ENCODE measurements at places on chromosomes 11 and 22.

DNA sequence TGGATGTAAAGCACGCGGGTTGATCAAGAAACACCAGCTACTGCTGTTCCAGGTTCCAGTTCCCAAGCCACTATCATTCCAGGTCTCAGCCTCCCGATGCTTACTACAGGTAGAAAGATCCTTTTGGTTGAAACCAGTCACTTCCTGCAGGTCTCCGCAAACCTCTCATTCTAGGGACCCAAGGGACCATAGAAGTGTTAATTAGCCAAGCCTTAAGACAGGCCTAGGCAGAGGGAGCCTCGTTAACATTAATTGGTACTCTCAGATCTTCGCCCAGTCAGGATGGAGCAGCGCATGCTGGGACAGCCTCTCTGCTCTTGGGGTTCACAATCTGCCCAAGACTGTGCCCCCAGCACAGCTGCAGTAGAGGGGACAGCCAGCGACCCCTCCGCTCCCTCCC lies 11.2 kb upstream of the OAF start:
- no peak for DNase-seq

DNA sequence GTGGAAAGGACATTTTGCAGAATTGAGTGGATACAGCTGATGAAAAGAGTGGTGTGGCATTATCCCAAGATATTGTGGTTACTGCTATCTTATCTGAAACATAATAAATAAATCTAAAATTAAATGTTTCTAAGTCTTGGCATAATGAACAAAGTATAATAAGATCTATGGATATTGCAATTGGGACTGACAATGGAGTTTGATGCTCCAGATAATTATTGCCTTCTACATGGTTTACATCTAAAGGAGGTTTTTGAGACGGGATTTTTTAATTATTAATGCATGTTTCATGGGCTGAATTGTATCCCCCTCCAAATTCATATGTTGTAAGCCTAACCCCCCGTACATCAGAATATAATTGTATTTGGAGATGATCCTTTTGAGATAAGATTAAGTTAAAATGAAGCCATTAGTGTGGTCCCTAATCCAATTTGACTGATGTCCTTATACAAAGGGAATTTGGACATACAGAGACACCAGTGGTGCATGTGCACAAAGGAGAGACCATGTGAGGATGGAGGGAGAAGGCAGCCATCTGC lies 198.5 kb downstream of the MSANTD4 start:
- no peak for DNase-seq

DNA sequence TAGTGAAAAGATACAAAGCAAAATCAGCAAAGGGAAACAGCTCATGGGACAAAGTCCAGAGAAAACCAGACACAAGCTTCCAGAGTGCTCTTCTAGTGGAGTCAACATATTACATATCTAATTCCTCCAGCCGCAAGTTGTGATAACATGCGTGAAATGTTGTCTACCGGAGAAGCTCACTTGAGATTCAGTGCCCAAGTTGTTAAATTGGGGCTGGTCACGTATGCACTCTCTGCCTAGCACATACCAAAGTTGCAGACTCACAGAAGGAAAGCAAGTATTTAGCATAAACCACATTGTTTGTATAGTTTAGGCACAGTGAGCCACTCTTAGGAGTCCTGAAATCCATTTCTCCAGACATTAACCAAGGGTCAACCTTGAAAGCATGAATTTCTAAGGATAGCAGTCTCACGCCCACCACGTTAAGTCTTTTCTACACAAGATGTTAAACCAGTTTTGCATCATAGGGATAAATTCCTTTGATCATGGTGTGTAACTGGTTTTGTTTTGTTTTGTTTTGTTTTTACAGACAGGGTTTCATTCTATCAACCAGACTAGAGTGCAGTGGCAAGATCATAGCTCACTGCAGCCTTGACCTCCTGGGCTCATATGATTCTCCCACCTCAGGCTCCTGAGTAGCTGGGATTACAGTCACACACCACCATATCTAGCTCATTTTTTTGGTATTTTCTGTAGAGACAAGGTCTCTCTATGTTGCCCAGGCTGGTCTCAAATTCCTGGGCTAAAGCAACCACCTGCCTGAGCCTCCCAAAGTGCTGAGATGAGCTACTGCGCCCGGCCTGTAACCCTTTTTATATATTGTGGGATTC lies 39.5 kb upstream of the EP300 start:
- DNase-seq, result no peak

DNA sequence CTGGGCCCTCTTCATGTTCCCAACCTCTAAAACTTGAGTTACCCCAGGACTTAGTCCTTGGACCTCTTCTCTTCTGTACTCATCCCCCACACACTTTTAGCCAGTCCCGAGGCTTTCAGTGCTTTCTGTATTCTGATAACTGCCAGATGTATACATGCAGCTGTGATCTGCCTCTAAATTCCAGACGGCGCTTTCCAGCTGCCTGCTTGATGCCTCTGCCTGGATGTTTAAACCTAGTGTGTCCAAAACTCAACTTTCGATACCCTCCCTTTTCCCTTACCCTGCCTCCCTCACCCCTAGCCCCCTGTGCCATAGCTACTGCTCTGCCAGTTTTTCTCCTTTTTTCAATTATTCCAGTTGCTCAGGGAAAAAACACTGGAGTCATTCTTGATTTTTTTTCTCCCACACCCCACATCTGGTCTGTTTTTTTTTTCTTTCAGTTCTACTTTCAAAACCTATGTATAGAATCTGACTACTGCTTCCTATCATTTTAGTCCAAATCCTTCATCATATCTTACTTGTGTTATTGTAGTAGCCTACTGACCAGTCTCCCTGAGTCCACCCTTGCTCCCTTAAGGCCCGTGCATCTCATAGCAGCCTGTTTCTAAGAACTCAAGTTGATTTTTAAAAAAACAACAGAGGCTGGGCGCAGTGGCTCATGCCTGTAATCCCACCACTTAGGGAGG lies 32.9 kb upstream of the TECTA start:
- DNase-seq, result no peak

GRCh38 chr11:8020244-8020597 lies 33.1 kb downstream of the EIF3F start:
- DNase-seq, result no peak

DNA sequence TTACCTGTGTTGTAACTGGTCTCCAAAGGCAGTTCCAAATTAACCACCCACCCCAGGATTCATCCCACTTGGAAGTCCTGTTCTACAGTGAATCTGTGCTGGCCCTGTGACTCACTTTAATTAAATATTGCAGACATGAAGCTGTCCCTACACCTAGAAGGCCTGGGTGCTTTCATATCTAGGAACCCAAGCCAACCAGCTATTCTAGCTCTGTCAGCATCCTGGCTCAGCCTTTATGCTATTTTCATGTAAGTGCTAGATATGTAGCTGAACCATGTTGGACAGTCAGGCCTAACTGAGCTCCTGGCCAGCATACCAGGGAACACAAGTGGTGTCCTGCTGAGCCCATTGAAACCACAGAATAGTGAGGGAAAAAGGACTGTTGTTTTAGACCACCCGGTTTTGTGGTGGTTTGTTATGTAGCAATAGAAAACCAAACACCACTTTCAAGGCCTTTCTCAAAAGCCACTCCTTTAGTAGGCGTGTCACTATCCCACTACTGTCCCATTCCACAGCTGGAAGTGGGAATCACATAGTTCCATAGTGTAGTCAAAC lies 30.3 kb downstream of the CNTF start:
- no peak for DNase-seq
